Activated CD4-positive, alpha-beta memory T cell treated with anti-CD3 and anti-CD28 coated beads, Interleukin-2, amount 10 ng/mL, durations not matched to agents 7 days and 5 days (primary cell): ENCODE measurements at places on chromosomes 13 and 19. TPM values are rescaled to one million over a fixed set of nuclear protein-coding genes. Genes with fewer than 3 reads are reported as not detected.

- DNase-seq, result no peak
Observed at GRCh38 chr19:371501-372168, 27.0 kb upstream of the MIER2 start.

- DNase-seq, result no peak
Observed at GRCh38 chr13:46633416-46633815, 80.4 kb downstream of the LRCH1 start.

GRCh38 chr13:19772306-19772705, 10.4 kb downstream of the PSPC1 start:
- no peak for DNase-seq

GRCh38 chr19:40219721-40220276, 1.6 kb upstream of the TTC9B start:
- no peak for DNase-seq

- DNase-seq, result no peak
Observed at GRCh38 chr13:23754997-23755396, 134.2 kb downstream of the MIPEP start.

The PODNL1 gene
- total RNA-seq, result 0.48 TPM
